Upper lobe of left lung (tissue), 6 donors: ENCODE measurements at places on chromosomes 7 and 10.

DNA sequence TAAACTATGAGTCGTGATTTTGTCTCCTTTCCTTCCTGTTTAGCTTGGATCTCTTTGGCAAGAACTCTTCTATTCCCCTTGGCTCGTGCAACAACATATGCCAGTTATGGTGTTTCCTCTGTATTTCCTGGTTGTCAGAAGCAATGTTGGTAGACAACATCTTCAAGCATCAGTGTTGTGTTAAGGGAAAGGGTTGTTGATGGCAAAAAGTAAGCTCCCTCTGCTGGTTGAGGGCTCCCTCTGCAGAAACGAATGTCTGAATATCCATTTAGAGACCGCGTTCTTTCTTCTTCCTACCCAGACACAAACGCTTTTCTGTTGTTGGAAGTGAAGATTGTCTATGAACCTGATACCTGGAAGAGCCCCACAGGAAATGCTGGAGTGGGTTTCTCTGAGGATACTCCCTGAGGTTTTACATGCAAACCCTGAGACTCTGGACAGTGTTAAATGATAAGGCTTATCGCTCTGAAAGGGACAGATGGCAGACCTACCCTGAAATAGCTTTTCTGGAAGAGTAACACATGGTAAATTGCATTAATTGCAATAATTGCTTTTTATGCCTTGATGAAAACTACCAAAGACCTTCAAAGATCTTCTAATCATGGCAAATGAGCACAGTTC, 23.5 kb upstream of the C1QL3 start:
- no peak for DNase-seq

GRCh38 chr7:9120331-9120730, 686.9 kb downstream of the NXPH1 start:
- DNase-seq: no peak

GRCh38 chr7:88165697-88166096, 54.1 kb downstream of the SRI start:
- DNase-seq: no peak

DNA sequence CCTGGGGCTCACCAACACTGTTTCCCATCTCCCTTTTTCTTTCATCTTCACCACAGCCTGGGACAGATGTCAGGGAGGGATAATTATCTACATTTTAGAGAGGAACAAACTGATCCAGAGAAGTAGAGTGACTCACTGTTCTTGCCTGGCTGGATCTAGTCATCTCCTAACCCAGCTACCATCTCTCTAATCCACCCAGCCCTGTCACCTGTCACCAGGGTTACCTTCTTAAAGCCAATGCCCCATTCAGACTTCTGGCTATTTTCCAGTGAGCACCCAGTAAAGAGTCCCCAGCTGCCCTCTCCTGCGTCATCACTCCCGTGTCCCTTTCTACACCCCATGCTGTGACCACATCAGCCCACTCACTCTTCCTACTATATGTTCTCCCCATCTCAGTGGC, 68.4 kb upstream of the DUSP5 start:
- no peak for DNase-seq

DNA sequence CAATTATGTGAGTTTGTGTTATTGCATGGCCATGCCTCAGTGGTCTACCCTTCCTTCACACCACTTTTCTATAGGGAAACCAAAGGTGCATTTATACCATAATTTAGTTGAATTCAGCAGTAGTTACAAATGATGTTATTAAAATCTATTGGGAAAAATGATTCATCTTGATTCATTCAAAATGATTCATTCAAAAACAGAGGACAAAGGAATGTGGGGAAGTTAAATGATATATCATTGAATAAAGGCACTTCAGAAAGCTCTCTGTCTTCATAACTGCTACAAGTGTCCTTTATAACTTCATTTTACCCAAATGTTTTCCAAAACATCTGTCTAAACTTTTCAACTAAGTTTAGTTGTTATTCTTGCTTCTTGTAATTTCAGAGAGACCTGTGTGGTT, 722.9 kb downstream of the GRM8 start:
- no peak for DNase-seq

- DNase-seq: no peak
These were observed 19.9 kb downstream of the ZNRF2 start for GRCh38 chr7:30304177-30304884.

DNA sequence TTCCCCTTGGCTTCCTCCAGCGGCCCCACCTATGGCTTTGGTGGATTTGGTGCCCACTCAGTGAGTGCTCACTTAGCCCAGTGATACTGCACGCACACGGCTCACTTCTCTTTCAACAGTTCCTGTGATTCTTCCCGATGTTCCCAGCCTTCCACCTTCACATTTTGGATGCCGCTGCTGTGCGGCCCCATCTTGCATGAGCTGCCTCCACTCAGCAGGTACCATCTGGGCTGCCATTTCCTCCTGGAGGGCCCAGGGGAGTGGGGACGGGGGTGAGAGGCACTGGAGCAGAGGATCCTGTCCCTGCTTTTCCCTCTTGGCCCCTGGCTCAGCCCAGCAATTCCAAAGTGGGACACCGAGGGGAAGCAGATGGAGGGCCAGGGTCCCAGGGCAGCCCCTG, 323.3 kb upstream of the ZNF32 start:
- DNase-seq: no peak

GRCh38 chr7:132113536-132114371, 462.5 kb downstream of the PLXNA4 start:
- no peak for DNase-seq

DNA sequence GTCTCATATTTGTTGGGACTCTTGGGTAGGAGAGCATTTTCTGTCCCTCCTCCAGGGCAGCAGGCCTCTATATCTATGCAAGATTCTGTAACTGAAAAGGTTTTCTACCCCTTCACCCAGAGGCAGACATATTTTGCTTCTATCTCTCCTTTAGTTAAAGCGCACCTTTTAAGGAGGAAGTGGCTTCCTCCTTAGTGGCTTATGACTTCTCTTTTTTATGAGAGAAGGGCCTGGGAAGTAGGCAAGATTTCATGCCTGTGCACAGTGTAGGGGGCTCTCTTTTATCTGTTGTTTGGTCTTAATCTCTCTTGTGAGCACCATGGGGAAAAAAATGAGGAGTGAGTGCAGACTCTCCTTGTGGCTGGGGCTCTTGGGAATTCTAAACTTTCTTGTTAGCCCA, 122.1 kb downstream of the LRMDA start:
- DNase-seq: no peak

DNA sequence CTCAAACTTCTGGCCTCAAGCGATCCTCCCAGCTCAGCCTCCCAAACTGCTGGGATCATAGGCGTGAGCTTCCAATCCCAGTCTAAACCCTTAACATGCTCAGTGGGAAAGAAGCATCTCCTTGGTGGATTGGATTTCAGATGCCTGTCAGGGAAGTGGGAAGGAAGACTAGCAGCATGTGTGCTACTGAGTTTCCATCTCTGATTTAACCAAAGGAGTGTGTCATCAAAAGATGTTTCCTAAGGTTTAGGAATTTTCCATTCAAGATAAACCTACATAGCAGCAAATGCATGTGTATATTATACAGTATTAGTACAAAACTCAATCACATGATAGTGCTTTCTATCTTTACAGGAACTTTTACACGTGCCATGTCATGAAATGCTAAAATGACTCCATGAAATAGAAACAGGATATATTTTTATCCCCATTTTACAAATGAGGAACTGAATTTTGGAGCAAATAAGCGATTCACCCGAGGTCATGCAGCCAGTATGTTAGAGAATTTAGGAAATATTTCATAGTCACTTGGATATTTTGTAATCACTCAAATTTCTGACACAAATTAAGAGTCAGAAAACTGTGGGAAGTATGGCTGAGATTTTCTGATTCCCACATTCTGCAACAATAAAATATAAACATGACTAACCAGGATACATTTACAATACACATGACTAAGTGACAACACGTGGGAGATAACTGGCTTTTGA, 11.4 kb upstream of the TMEM26 start:
- DNase-seq: no peak

DNA sequence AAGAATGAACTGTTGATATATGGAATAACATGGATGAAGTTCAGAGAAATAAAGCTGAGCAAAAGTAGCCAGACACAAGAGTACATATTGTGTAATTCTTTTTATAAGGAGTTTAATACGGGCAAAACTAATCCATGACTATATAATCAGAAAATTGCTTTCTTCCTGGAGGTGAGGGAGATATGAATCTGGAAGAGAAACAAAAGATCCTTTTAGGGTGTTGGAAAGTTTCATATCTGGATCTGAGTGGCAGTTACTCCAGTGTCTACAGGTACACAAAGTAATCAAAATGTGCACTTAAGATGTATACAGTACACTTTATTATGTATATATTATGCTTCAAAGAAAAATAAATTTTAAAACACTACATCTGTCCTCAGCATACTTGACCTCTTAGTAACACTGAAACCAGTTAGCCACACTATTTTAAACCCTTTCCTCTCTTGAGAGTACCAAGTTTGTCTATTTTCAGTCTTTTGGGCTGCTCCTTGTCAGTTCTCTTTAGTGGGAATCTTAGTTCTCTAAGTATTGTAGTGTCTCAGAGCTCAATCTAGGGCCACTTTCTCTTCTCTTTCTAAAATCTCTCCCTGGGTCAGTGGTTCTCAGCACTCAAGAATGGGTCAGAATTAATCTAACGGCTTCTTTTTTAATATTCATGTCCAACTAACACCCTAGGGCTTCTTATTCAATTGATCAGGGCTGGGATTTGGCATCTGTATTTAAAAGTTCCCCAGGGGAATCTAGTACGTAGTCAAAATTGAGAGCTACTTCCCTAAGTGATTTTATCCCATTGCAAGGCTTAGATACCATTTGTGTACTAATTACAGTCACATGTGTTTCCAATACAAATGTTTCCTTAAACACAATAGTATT, 4.3 kb upstream of the LIPF start:
- DNase-seq: no peak

- no peak for DNase-seq
These were observed 346.9 kb downstream of the TYW1 start for GRCh38 chr7:67343572-67343971.

DNA sequence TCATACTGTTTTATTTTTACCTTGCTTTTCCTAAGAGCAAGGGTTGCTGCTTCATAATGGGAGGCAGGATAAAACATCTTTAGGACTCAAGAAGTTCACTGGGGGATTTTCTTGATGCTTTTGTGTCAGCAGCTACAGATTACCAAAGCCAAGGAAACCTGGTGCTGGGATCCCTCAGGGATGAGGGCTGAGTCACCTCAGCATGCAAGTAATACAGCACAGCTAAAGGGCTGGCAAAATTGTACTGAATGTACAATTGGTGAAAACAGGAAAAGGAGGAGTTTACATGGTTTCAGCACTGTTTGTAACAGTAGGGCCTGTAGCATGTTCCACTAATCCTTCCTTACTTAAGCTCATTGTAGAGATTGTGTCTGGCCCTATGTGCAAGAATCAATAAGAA, 1056.8 kb downstream of the SORCS1 start:
- DNase-seq: no peak

DNA sequence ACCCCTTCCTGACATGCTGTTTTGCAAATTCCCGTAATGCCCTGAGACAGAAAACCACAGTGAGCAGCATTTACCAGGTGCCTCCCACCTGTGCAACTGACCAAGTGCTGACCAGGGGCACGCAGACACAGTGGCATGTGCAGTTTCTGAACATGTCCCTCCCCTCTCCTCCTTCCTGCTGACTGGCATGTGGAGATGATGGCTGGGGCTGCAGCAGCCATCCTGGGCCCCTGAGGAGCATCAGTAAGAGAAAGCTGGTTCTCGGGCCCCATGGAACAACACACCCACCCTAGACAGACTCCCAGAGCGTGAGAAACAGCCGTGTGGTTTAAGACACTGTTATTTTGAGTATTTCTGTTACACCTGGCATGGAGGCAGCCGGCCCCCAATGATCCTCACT, 66.2 kb upstream of the PDGFA start:
- no peak for DNase-seq

DNA sequence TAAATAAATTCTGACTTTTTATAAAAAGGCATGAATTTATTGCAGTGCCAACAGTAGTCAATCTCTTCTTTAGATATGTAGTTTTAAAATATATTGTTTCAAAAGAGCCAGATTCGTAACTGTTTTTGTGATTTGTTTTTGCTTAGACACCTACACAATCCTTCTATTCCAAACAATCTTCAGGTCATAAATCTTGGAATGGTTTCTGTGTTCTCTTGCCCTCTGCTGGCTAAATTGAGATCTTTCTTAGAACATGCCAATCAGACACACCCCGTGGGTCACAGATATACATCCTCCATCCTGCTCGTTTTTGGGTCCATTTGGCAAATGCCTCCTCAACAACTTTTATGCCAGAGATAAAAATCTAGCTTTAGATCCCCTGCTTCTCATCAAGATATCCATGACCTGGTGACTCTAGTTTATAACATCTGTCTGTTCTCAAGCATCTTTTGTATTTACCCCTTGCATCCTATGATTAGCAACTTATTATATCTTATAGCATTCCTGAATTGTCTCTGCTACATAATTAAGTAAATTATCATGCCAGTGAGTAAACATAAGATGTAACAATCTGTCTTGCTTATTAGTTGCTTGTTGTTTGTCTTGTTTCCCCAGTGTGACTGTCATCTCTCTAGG, 35.3 kb upstream of the IFRD1 start:
- no peak for DNase-seq

DNA sequence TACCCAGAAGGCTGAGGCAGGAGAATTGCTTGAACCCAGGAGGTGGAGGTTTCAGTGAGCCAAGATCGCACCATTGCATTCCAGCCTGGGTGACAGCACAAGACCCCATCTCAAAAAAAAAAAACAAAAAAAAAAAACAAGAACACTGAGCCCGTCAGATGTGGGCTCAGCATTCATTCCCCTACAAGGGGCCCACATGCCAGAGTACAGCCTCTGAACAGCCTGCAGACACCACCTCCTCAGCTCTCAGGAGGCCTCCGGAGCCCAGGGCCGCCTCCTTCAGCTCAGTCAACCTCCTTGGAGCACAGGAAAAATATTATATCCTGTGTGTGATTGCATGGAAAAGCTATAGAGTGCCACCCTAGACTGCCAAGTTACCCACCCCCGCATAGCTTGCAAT, 112.3 kb downstream of the ABLIM1 start:
- no peak for DNase-seq

DNA sequence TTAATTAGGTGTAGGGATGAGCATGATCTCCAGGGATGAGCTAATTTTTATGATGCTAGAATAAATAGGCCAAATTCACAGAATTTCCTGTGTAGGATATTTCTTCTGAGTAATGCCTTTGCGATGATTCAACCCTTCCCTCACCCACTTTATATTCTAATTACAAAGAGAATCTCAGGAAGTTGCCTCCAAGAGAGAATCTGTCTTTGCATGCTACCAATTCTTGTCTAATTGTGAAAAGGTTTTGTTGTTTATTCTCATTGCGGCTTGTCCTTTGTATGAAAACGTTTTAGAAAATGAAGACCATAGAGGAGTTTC, 6.3 kb downstream of the C7orf57 start:
- DNase-seq: no peak

GRCh38 chr7:109890622-109891021, 1200.3 kb upstream of the LRRN3 start:
- DNase-seq: no peak
